Renal cortical epithelial cell (primary cell): ENCODE measurements at places on chromosomes 12 and 14. TPM values are rescaled to one million over a fixed set of nuclear protein-coding genes. Genes with fewer than 3 reads are reported as not detected.

DNA sequence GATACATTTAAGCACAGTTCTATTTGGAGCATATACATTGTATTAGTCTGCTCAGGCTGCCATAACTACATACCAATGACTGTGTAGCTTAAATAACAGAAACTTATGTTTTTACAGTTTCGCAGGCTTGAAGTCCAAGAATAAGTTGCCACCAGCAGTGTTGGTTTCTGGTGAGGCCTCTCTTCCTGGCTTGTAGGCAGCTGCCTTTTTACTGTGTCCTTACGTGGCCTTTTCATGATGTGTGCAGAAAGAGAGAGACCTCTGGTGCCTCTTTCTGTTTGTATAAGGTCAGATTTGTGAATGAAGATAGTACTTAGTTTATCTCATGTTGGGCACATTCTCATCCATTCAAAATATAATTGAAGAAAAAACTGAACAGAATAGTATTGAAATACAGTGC is 636.6 kb downstream of the FLRT2 start:
- DNase-seq = no peak

DNA sequence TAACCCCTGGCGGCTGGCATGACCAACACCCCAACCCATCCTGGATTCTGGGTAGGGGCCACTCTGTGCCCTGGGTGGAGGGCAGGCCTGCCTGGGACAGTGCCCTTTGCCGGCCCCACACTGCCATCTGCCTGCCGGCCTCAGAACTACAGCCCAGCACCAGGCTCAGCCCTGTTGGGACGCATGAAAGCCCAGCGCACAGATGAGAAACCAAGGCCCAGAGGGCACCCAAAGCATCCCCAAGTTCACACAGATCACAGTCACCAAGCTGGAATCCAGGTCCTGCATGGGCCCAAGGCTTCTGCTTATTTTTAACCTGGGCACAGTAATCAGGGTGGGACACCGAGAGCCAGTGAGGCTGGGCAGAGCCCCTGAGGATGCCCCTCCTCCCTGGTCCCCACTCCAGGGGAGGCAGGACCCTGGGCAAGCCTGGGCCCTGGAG is 26.2 kb downstream of the RFLNA start:
- DNase-seq = peak; percentile 16

- no peak for DNase-seq
These were observed 12.8 kb downstream of the LRCOL1 start for GRCh38 chr12:132597333-132598316.

DNA sequence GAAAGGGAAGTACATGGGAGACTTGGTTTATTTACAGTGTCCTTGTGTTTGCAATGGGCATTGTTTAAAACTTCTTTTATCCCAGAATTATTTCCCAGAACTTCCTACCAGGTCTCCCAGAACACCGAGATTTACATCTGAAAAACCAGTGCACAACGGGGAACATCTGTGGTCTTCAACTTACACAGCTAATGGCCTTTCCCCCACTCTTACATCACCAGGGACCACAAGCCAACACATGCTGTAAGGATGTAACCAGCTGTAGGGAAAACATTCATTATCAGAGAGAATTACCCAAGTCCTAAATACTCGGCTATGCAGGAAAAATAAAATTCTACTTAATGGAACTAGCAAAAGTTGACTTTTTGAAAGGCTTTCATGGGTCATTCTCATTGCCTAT is 267.6 kb downstream of the DUSP6 start:
- no peak for DNase-seq

Gene TSPAN19
- total RNA-seq = 0.15 TPM in 1 of 2 replicates, not detected in the other

- DNase-seq = peak; percentile 58
These were observed 6.2 kb upstream of the OAS1 start for GRCh38 chr12:112900298-112901145.

Gene COCH
- 1.0 and 27.1 TPM in 2 replicates for total RNA-seq

DNA sequence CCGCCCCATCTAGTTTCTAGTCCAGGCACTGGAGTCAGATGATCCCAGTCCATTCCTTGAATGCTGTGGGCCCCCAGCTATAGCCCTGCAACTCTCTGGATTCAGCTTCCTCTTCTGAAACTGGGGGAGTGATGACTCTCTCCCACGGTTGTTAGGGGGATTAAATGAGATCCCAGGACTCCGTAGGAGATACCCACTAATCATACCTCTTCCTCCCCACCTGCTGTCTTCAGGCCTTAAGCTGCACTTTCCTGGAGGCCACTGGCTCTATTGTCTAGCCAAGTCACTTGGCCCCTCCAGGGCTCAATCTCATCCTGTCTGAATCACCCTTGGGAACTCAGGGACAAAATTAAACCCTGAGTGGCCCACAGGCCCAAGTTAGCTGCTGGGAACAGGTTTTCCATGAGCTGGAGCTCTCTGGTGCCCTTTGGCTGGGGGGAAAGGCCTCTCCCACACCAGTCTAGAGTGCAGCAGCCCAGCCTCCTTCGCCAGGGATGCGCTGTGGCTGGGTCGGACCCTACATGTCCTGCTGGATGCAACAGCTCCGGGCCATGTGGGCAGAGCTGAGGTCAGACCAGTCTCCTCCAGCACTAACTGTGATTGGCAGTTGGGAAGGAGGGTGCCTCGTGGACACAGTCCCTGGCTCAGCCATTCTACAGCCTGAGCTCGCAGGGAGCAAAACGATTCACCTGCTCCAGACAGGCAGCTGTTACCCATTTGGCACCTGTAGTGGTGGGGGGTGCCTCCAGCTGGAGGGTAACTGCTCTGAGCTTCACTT is 6.0 kb upstream of the ASB2 start:
- no peak for DNase-seq

- DNase-seq = peak; percentile 17
These were observed 63.0 kb upstream of the HMGA2 start for GRCh38 chr12:65761301-65761700.

Gene PTPN21
- 6.8 and 22.1 TPM in 2 replicates for total RNA-seq

GRCh38 chr12:103848143-103848542 is 7.1 kb upstream of the NT5DC3 start:
- no peak for DNase-seq

DNA sequence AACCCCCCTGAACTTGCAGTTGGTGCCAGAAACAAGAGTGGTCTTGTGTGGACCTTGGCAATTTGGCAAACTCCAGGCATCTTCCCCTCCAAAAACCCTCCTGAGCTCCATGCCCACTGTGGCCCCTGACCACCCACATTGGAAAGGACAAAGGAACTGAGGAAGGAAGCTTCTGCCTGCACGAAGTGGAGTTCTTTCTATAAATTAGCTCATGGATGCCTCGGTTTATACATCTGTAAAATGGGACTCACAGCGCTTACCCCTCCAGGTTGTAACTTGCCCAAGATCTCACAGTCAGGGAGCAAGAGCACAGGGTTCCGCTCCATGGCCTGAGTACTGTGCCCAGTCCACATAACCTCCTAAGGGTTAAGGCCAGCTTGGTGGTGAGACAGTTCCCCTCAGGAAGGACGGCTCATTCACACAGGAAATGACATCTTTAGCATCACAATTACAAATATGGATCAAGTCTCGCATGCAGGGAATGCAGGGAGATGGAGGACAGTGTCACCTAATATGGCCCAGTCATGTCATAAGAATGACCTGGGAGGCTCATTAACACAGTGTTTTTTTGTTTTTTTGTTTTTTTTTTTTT is 66.6 kb downstream of the CLMN start:
- DNase-seq = no peak

DNA sequence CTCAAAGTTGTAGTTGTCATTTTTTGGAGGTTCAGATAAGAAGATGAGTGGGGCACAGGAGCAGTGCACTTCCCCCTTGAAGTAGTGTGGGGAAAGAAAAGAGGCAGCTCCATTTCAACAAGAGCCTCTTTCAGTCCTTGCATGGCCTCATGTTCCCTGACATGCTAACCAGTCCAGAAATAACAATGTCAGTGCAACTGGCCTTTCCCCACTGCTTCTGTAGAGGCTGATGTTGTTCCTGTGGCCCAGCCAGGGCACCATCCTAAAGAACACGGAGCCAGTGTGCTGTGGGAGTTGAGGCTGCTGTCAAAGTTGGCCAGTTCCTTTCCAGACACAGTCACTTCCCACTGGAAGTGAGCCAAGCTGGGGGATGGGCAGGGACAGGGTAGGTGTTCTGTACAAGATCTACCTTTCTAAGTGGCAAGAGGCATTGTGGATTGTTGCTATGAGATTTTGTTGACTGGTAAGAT is 77.7 kb upstream of the SLC38A2 start:
- DNase-seq = peak; percentile 54

- no peak for DNase-seq
These were observed 29.0 kb downstream of the NFKBIA start for GRCh38 chr14:35375558-35376025.

Gene LMNTD1
- total RNA-seq = not detected in 2 replicates

Gene MFAP5
- total RNA-seq = 0.85 and 3.3 TPM in 2 replicates

Gene EMP1
- total RNA-seq = 60.2 and 110 TPM in 2 replicates

Gene TEAD4
- 9.7 and 15.3 TPM in 2 replicates for total RNA-seq

DNA sequence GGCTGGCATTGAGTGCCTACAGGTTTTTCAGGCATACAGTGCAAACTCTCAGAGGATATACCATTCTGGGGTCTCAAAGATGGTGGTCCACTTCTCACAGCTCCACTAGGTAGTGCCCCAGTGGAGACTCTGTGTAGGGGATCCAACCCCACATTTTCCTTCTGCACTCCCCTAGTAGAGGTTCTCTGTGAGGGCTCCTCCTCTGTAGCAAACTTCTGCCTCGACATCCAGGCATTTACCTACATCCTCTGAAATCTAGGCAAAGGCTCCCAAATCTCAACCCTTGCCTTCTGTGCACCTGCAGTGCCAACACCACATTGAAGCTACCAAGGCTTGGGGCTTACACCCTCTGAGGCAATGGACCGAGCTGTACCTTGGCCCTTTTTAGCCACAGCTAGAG is 179.2 kb downstream of the CCDC91 start:
- DNase-seq = no peak
